ENCODE measurements at places on chromosomes 5 and 9.
A peak's percentile ranks its signal among the peaks of the same experiment; 100 is the strongest.

DNA sequence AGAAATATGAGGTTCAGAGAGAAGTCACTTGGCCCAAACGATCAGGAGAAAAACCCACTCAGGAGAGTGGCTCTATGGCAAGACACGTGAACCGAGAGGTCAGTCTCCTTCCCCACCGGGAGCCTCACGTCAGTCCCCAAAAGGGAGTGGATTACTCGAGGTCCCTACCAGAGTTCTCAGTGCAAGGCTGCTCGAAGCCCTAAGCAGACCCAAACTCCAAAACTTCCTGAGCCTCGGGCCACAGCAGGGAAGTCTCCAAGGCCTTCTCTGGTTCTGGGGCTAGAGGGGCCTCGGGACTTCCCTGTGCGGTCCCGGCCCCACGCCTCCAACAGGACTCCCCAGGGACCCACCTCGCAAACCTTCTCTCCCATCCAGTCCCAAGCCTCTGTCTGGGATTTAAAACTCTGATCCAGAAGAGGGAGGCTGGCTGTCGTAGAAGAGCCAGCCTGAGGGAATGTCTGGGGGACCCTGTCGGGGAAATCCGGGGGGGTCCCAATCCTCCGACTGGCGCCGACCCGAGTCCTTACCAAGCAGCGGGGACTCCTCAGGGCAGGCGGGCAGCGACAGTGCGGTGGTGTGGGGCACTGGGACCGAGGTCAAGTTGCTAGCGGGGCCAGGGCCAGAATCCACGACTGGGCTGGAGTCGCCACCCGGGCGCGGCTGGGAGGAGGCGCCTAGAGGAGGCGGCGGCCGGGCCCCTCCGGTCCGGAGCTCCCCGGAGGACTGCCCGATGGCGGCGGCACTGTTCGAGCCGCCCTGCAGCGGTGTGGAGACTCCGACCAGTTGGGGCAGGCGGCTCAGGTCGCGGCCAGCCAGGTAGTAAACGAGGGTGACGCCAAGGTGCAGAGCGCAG is 679 bp downstream of the B4GALT1 start:
- DNase-seq, result no peak

GRCh38 chr5:97425511-97425910 is 242.5 kb upstream of the RIOK2 start:
- DNase-seq, result no peak

GRCh38 chr5:322281-322941 is 897 bp downstream of the AHRR start:
- DNase-seq, result no peak

DNA sequence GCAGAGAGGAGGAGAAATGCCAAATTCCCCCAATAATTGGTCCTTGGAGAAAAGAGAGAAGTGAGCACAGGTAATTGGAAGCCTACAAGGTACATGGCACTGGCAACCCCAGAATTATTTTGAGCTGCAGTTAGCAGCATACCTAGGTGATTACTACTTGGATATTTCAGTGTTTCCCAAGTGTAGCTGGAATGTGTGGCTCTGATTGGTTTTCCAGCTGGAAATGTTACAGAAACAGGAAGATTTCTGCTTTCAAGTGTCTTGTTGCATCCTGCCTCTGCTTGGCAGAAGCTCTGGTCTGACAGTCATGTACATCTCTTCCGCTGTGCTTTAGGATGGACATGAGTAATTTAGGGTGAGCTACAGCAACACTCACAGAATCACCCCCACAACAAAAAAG is 262.1 kb downstream of the ENC1 start:
- DNase-seq, result no peak

- no peak for DNase-seq
These were observed 247.8 kb downstream of the ARHGAP26 start for GRCh38 chr5:143017992-143018391.

DNA sequence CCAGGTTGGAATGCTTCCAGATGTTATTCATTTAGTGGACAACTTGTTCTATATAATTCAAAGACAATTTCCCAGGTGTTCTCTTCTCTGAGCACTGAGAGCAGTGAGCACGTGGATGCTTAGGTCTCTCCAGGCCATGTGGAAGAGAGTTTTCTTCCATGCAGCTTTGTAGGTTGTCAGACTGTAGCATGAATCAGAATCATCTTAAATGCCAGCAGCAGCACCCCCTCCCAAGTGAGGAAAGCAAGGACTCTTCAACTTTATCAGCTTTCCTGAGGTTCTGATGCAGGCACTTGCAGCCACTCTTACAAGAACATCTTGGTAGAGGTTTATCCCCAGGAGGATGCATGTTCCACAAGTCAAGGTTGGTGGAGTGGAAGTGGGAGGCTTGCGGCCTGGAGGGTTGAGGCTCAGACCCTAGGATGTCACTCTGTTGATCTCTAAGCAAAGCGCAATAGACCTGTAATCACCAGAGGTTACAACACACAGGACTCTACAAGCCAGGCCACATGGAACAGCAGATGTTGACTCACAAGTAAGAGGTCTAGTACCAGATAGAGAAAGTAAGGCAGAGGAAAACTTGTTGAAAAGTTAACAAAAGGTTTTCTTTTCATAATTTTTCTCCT is 47.7 kb downstream of the UGCG start:
- DNase-seq, result no peak

DNA sequence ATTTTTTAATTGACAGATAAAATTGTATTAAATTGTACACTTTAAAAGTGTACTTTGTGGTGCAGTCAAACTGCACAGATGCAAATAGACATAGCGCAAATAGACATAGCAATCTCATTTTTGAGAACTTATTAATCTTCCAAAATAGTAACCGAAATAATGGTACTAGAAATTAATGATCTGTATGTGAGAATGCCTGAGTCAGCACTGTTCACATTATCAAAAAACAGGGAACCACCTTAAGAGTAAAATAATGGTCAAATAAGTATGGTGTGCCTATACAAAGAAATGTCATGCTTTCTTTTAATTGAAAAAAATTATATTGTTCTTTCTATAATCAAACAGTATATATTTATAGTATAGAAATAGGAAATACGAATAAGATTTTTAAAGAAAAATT is 461.9 kb downstream of the EFNA5 start:
- DNase-seq, result no peak

DNA sequence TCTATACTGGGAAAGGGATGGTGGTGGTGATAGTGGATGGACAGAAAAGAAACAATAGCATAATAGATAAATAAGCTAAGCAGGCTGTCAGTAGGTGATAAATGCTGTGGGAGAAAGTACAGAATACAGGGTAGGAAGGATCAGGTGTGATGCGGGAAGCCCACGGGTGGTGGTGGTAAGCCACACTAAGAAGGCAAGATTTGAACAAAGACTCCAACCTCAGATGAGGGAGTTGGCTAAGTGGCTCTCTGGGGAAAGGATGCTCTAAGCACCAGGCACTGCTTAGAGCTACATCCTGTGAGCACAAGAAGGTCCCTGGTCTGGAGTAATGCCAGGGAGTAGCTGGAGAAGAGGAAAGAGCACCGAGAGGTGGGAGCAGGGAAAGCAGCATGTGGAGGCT is 151.6 kb upstream of the KLF9 start:
- no peak for DNase-seq

DNA sequence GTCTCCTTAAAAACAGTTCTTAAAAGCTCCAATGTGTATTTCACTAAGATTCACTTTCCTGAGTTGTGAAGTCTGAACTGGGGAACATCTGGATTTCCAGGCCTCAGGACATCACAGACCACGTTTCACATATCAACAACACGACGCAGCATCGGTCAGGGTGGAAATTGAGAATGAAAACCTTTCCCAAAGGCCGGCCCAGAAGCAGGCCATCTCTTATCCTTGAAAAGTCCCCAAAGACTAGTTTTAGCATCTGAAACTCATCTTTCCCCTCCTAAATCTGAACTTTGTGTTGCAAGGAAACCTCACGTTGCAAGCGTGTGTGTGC is 96.4 kb upstream of the COL5A1 start:
- no peak for DNase-seq

GRCh38 chr5:38579105-38579504 is 22.7 kb upstream of the LIFR start:
- no peak for DNase-seq

GRCh38 chr5:144206141-144206540 is 35.5 kb downstream of the KCTD16 start:
- DNase-seq, result no peak

- no peak for DNase-seq
These were observed 116.0 kb downstream of the VAV2 start for GRCh38 chr9:133876144-133876543.

DNA sequence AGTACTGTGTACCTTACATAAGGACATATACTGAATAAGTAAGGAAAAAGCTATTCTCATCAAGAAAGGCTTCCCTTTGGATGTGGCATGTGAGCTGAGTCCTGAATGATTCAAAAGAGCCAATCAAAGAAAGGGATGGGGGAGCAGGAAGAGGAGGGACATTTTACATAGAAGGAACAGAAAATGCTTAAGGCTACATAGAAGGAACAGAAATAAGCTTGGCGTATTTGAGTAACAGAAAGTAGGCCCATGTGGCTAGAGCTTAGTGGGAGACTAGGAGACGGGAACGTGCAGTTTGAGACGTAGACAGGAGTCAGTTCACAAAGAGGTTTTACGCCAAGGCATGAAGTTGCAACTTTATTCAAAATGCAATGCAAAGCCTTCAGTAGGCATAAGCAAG is 126.3 kb downstream of the CEMIP2 start:
- no peak for DNase-seq

DNA sequence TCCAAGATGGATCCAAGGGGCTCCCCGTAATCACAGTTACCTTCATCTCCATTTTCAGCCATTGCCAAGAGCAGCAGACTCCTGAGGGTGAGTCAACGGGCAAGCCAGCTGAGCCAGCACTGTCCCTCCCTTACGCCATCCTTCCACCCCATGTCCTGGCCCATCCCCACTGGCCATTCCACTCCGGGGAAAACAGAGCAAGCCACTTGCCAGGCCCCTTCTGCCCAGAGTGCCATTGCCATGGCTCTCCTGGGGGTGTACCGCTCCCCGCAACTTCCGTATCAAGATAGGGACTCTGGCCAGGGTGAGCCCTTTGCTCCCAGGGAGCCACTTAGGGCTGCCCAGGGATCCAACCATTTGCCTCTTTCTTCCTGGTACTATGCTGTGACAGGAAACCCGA is 48.9 kb upstream of the CDKN2AIPNL start:
- no peak for DNase-seq

- no peak for DNase-seq
These were observed 75.9 kb downstream of the DAP start for GRCh38 chr5:10685115-10685521.

DNA sequence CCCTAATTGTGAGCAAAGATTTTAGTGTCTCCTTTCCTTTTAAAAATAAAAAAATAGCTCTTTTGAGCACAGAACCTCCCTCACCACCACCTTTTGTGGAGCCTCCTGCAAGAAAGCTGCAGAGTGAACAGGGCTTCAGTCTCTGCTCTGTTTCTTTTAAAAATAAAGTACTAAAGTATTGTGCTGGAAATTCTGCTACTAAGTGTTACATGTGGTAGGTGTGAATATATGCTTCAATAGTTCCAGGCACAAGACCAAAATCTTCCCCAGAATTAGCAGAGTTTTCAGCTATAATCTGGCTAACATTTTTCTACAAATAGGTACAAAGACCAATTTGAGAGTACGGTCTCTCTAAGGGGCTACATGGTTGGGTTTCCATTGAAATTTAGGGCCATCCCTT is 40.3 kb upstream of the NFIB start:
- DNase-seq, result no peak

- no peak for DNase-seq
These were observed 1606.2 kb upstream of the NUDT12 start for GRCh38 chr5:105168806-105169205.

DNA sequence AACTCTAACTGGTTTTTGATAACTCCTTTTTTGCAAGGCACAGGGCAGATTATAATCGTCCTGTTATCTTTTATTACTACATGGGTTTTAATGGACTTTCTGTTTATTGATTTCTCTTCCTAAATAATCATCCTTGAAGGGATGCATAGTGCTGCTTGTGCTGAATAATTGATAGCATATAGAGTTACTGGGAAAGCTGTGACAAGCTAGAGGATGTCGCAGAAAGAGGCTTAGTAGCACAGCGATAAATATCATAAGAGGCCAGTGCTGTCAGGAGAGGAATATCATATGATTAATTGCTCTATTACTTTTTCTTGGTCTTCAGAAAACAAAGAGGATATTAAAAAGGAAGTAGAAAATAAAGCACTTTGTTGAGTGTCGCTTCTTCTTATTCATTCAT is 1007.1 kb upstream of the ACO1 start:
- no peak for DNase-seq

DNA sequence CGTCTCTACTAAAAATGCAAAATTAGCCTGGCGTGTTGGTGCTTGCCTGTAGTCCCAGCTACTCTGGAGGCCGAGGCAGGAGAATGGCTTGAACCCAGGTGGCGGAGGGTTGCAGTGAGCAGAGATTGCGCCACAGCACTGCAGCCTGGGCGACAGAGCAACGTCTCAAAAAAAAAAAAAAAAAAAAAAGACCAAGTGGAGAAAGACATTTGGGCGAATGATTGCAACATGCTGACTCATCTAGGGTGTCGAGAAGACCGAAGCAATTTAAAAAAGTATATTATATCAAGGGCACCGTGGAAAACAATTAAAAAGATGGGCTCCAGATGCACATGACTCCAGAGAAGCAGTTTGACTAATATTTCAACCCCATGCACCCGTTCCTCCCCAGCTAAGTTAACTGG is 9.2 kb downstream of the KLF4 start:
- no peak for DNase-seq

GRCh38 chr5:64505769-64506566 is at the start of gene RGS7BP:
Gene RGS7BP, plus strand, starts transcription at chr5:64506015. Its CDS starts 610 bp downstream, at chr5:64506625.
- no peak for DNase-seq

GRCh38 chr5:149129181-149129580 is 12.1 kb upstream of the ABLIM3 start:
- no peak for DNase-seq

DNA sequence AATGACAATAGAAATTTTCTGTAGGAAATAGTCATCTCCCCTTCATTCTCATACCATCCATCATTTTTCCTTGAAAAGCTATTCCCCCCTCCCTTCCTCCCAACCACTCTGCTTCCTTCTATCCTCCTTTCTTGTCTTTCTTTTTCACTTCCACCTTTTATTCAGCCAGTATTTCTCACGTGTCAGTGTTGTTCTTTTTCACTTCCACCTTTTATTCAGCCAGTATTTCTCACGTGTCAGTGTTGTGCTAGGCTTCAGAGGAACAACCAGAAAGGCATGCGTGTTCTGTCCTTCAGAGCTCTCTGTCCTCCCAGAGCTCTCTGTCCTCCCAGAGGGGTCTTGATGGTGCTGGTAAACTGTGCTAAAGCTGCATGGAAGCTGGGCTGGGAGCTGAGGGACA is 419.6 kb downstream of the GADD45G start:
- DNase-seq, result no peak

DNA sequence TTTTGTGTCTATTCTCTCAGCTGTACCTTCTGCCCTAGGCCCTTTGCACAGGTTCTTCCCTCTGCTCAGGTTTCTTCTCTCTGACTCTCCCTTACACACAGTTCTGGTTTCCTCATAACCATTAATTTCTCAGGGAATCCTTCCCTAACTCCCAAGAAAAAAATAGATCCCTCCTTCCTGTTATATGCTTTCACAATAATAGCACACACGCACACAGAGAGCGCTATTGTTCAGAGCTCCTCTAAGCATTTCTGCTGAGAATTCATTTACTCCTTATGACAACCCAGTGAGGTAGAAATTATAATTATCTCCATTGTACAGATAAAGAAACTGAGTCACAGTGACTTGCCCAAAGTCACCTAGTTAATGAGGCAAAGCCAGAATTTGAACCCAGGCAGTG is 1.7 kb upstream of the TCOF1 start:
- no peak for DNase-seq

- DNase-seq, result peak; percentile 33
These were observed 55.6 kb downstream of the ARHGEF37 start for GRCh38 chr5:149636861-149637246.

- no peak for DNase-seq
These were observed 32.4 kb upstream of the RPL26L1 start for GRCh38 chr5:172926796-172927195.

GRCh38 chr5:150645070-150645700 is 4.7 kb downstream of the SYNPO start:
- DNase-seq, result no peak

Measured in stimulated activated CD8-positive, alpha-beta memory T cell treated with anti-CD3 and anti-CD28 coated beads, Interleukin-12 subunit alpha, Interleukin-12 subunit beta, amount 100 ng/mL, for 4 hours (primary cell).